ENCODE measurements at places on chromosomes 2 and 18. TPM values are rescaled to one million over a fixed set of nuclear protein-coding genes. Genes with fewer than 3 reads are reported as not detected.

DNA sequence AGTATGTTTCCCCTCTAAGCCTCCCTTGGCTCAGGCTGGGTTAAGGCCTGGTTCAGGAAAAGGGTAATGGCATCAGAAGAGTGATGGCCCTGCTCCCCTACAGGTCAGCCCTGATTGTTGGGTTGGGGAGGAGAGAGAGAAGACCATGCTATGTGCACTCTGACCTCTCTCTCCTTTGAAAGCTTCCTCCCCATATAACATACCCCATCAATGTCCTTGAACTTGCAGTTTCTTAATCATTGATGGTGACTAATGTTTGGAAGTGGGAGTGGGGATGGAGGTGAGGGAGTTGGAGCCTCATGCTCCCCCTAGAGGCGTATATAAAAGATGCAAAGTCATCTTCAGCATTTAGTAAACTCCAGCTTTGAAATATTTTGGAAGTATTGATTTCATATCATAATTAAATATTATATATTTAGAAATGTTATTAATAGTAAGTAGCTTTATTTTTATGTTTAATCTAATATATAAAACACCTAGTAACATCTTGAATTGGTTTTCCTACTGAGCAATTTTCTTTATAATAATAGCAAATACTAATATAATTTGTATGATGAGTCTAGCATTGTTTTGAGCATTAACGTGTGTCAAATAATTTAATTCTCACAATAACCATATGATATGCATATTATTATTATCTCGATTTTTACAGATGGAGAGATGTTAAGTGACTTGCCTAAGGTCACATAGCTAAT lies 8.8 kb downstream of the PLCL1 start:
- DNase-seq: no peak

- DNase-seq: no peak
Observed at GRCh38 chr2:3899536-3900155, 196.3 kb downstream of the DCDC2C start.

GRCh38 chr2:10331027-10331701 lies 28.5 kb downstream of the HPCAL1 start:
- DNase-seq: peak; percentile 78

DNA sequence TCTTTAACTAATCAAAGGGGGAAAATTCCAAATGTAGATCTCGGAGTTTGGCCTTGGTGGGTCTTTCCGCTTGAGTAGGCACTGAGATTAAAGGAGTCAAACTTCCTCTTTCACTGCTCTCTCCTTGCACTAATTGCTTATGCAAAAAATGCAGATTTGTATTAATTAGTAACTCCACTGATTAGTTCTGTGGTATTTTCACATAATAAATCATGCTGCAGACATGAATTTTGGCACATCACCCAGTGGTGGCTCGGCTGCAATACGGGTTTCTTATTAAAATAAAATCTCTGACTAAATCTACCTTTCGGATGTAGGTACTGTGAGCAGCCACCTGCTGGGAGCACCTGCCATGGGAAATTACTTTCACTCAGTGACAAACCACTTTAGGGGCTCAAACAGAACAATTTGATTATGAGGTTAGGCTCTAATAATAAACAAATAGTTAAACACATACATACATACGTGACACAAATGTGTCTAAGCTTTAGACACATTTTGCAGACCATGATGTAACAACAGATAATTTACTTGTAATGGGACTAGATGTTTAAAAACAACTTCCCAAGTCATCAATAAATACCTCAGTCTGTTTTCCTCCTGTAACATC lies 6.4 kb upstream of the NEUROD1 start:
- no peak for DNase-seq

DNA sequence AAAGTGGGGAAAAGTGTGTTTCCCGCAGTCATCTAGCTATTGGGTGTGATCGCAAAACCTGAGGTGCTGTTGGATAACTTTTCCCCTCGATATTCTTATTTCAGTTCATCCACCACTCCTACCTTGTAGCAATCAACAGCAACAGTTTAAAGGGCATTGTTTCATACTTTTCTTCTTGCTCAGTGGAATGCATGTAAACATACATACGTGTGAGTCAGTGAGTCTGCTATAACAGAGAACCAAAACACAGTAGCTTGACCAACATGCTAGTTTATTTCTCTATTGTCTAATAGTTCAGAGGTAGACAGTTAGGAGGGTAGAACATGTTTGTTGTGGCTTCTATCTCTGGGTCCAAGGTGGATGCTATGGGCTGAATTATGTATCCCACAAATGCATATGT lies 77.6 kb upstream of the FOXI3 start:
- DNase-seq: no peak

The MAPK4 gene
- 29.1 TPM for total RNA-seq

The SOX11 gene
- total RNA-seq: 0.22 TPM

DNA sequence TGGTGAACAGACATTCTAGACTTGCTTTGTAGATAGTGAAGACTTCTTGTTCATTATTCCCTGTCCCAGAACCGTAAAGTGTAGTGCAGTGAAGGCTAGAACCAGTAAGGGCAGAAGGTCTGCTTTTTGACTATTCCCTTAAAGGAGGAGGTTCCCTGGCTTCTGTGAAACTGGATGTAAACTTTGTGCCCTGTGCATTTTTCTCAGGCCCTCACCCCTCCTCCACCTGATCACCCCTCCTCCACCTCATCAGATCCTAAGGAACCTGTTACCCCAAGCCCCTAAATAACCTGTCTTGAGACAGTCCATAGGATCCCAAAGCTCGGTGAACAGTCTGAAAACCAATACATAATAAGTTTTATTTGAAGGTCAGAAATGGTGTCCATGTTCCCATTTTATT lies 33.7 kb downstream of the SFT2D3 start:
- no peak for DNase-seq

The SPAG16 gene
- 19.9 TPM for total RNA-seq

DNA sequence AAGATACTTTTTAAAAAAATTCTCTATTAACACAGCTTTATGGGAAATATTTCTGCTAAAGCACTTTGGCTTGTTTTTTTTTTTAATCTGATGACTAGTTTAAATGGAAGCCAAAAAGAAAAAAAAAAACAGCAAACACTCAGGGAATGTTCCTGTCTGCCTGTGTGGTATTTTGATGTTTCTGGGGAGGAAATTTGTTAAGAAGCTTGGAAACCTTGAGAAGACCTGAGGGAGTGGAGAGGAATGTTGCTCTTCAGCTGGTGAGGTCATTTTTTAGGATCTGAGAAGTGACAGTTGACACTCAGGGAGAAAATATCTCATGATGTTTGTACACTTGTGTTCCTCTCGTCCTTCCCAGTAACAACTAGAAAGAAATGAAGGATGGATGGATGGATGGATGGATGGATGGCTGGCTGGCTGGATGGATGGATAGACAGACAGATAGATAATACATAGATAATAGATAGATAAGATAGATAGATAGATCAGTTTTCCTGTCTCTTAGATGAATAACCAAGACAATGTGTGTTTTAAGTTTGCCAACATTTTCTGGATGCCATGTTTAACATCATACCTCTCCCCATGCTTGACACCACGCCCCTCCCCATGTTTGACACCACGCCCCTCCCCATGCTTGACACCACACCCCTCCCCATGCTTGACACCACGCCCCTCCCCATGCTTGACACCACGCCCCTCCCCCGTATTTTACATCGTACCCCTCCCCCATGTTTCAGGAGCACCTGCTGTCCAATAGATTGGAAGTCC lies 84.8 kb downstream of the CTIF start:
- DNase-seq: no peak

- DNase-seq: no peak
Observed at GRCh38 chr2:225597911-225598310, 198.4 kb downstream of the NYAP2 start.

The PSD4 gene
- total RNA-seq: 2.6 TPM

The COX7A2L gene
- 107 TPM for total RNA-seq

The HOXD1 gene
- not detected for total RNA-seq

The TM4SF20 gene
- not detected for total RNA-seq

- peak; percentile 10 for DNase-seq
Observed at GRCh38 chr18:48794251-48794970, 156.4 kb downstream of the SMAD7 start.

GRCh38 chr2:149597668-149598326 lies 10.2 kb upstream of the MMADHC start:
- DNase-seq: no peak

DNA sequence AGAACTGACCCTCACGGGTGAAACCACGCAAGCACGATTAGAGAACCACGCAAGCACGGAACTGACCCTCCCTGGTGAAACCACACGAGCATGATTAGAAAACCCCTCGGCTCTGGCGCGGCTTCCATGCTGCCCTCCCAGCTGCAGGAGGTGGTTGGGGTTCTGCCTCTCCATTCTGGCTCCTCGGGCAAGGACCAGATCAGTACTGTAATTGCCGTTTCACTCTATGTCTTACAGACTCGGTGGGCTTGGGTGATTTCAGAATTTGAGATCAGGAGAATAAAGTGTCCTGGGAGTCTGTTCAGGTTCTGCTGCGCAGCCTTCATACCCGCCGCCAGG lies 58.3 kb upstream of the KCNG2 start:
- DNase-seq: no peak

- DNase-seq: no peak
Observed at GRCh38 chr2:233453916-233454315, 99.6 kb downstream of the DGKD start.

The OTOS gene
- not detected for total RNA-seq

- no peak for DNase-seq
Observed at GRCh38 chr18:49846361-49846662, 33.0 kb upstream of the ACAA2 start.

DNA sequence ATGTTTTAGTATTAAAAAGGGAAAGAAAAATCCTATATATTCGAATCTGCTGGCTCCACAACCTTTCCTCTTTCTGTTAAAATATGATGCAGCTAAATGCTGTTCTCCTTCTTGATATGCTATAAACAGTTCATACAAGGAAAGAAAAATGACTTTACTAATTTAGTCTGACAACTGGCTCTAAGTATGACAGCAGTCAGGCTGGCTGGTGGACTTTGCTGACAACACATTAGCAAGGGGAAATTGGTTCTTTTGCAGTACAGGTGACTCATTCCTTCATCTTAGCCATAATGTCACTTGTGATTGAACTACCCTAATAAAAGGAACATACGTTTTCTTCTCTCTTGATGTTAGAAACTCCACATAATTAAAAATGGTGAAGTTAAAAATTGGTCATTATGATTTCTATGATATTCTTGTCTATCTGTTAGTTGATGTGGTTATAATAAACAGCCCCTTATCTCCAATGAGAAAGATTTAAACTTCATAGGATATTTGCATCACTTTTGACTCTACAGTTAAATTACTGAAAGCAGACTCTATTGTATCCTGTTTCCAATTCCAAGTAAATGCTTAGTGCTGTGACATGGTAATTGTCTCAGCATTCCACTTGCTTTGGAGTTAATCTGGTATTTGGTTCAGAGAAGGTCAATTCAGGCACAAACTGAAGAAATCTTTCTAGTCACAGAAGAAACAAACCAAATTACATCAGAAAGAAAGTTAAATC lies 315.3 kb upstream of the GULP1 start:
- no peak for DNase-seq

DNA sequence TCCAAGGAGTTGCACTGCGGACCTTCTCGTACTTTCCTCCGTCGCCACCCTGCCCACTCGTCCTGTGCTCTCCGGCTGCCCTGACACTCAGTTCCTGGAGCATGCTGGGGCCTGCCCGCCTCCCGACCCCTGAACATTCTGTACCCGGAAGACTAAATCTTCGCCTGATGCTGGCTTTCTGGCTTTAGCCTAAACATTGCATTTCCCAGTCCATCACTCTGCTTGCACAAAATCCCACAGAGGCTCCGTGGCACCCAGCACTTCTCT lies 550 bp upstream of the SFXN5 start:
- DNase-seq: peak; percentile 76

The FAM228A gene
- total RNA-seq: 1.6 TPM

DNA sequence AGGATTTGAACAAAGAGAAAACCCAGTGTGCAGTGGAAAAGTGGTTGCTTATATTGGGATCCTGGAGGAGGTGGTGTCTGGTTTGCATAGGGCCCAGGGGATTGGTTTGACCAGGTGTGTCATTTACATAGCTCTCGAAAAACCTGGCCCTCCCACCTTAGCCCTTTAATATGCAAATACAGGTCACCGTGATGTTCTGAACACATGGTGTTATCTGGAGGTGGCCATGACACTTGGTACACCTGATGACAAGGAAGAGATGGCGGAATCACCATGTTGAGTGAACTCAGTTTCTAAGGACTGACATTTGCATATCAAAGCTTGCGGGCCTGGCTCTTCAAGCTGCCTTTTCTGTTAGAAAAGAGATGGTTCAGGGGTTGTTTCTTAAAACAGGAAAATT lies 2.3 kb upstream of the NAPG start:
- no peak for DNase-seq

GRCh38 chr2:136081582-136082210 lies 36.3 kb downstream of the CXCR4 start:
- no peak for DNase-seq

GRCh38 chr2:120036145-120036544 lies 23.3 kb downstream of the EPB41L5 start:
- DNase-seq: no peak

The ANKRD30B gene
- not detected for total RNA-seq

DNA sequence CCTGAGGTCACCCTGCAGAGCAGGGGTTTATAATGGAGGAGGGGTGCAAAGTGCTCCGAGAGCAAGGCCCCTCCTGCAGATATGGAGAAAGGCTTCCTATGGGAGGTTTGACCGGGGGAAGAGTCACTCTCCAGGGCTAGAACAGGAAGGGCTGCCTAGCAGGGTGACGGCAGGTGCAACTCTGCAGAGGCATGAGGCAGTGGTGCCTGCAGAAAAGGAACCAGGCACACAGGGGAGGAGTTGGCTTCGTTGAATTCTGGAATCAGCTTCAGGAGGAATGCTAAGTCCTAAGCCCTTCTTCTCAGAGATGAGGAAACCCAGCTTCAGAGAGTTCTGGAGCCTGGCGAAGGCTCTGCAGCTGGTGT lies 17.5 kb upstream of the HPCAL1 start:
- no peak for DNase-seq

GRCh38 chr2:57809230-57809629 lies 237.4 kb upstream of the VRK2 start:
- no peak for DNase-seq

The ZDBF2 gene
- total RNA-seq: 11.4 TPM

GRCh38 chr2:144858211-144858610 lies 338.3 kb upstream of the ZEB2 start:
- no peak for DNase-seq

DNA sequence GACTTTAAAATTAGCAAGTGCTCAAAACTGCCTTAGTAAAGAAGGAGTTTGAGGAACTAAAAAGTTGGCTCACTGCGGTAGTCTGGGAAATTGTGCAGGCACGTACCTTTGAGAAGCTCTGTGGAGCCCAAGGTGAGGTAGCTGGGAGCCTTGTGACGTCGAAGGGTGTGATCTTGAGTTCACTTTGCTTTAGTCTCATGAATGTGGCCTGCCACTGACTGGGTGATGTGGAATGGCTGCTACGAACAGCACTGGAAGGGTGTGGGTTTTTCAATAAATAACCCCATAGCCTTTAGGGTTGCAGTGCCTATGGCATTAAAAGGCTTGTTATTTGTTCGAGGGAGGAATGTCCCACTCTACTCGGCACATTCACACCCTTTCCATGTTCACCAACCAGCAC lies 312.3 kb downstream of the PRKCE start:
- DNase-seq: no peak

- DNase-seq: peak; percentile 44
Observed at GRCh38 chr18:13539843-13540476, 186.4 kb downstream of the FAM210A start.

GRCh38 chr2:216388046-216388884 lies 16.0 kb upstream of the MARCHF4 start:
- no peak for DNase-seq

- peak; percentile 83 for DNase-seq
Observed at GRCh38 chr2:120546048-120546864, 189.4 kb upstream of the GLI2 start.

The GATA6 gene
- total RNA-seq: 85.8 TPM

- peak; percentile 84 for DNase-seq
Observed at GRCh38 chr2:239223310-239224198, 177.3 kb downstream of the HDAC4 start.

The STK11IP gene
- 19.0 TPM for total RNA-seq

The ERFE gene
- total RNA-seq: 0.69 TPM
